ENCODE measurements at places on chromosomes 11 and 22.

DNA sequence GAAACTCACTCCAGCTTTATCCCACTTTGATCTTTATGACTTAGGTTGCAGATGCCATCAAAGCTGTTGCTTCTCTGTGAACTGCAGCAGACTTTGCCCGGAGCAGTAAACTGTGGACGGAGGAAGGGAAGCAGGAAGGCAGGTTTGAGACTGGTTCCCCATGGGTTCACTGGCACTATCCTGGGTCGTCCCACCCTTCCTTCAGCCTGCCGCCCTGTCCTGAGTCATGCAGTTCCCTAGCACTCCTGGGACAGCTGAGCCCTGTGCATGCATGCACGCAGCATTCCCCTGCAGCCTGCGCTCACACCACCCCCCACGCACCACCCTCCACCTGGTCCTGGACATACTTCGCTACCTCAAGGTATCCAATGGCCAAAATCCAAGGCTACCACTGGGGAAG is 23.5 kb upstream of the P2RY2 start:
- DNase-seq = peak; percentile 94

GRCh38 chr11:129592191-129592590 is 216.5 kb downstream of the BARX2 start:
- DNase-seq = no peak

DNA sequence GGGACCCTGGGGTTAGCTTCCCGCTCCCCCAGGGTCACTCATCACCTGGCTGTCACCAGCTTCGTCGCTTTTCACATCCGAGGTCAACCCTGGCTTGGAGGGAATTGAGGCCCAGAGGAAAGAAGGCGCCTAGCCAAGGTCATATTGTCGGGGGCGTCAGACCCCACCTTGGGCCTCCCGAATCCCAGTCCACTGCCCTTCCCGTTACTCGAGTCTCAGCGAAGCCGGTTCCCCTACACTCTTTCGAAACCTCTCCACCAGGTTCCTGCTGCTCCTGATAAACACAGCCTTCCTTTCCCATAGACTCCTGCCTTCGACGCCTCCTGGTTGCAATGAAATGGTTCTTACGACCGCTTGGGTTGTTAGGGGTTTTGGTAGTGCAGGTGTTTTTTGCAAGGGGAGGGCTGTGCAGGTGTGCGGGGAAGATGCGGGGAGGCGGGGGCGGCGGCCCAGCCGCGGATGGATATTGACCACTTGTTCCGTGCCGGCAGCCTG is 642 bp downstream of the NAA40 start:
- DNase-seq = peak; percentile 35

DNA sequence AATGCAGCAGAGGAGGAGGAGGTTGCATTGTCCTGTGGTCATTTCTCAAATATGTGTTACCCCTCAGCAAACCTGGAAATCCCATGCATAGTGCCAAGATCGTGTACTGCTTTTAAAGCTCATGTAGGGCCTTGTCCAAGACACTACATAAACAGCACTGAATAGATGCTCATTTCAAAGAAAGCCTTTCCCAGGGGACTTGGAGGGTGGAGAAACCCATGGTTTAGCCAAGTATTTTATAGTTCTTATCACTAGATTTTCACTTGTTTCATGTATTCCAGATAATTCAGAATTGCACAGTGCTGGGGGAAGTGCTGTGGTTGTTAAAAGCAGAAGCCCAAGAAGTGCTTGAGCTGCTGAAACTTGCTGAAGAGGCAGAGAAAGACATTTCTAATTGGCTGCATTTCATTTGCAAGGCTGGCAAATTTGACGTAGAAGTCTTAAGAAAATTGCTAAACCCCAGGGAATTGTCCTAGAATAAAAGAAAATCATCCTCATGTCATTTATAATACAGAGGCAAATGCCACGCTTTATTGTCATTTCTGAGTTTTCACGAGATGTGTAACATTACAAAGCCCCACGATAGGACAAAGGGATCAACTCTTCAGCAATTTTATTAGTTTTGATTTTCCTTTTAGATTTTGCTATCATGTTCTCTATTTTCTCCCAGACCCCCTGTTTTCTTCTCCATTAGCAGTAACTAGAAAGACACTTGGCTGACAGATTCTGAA is 20.1 kb downstream of the CSRP3 start:
- no peak for DNase-seq

DNA sequence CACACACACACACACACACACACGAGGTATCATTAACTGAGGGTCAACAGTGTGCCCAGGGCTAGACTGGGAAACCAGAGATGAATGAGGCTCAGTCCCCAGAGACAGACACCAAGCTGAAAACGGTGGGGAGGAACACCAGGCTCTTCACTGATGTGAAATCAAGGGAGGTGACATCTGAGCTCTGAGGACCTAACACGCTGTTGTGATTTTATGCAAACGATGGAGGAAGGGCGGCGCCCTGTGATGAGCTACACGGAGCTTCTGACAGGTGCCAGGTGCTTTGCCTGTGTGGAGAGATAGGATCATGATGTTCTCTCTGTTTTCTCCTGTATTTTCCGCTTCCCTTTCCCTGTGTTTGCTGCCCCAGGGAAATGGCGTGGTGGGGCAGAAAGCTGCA is 6.5 kb upstream of the CYB5R3 start:
- DNase-seq = no peak

DNA sequence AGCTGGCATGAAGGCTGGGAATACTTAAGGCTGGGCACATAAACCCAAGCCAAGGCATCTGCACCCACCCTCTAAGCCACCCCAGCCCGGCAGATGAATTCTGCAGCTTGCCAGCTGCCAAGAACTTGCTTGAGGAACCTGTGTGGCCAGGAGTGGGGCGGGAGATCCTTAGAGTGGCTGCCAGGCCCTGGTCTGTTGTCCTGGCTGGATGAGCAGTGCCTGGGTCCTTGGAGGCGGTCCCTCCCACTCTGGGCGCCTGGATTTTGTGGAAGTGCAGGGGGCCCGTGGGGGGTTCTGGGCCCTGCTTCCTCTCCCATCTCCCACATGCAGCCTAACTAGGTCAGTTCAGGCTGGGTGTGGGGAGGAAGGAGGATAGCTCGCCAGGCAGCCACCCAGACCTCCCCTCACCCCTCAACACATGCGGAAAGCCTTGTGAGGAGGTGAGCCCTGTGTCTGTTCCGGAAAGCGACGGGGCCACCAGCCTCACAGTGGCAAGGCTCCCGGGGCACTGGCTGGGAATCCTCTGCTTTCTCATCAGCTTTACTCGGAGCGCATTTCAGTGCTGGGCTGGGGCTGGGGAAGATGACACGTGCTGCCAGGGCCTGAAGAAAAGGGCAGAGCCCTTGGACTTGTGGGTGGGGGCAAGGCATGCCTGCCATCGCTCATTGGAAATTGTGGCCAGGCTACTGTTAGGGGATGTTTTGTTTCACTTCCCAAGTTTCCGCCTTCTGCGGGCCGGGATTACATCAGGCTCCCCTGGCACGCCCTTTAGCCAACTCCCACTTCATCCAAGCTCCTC is 8.4 kb downstream of the DAGLA start:
- peak; percentile 20 for DNase-seq

- peak; percentile 63 for DNase-seq
Measured at GRCh38 chr11:43747130-43747802, 66.7 kb downstream of the HSD17B12 start.

- peak; percentile 7 for DNase-seq
Measured at GRCh38 chr11:60978546-60979380, 7.3 kb downstream of the CD6 start.

DNA sequence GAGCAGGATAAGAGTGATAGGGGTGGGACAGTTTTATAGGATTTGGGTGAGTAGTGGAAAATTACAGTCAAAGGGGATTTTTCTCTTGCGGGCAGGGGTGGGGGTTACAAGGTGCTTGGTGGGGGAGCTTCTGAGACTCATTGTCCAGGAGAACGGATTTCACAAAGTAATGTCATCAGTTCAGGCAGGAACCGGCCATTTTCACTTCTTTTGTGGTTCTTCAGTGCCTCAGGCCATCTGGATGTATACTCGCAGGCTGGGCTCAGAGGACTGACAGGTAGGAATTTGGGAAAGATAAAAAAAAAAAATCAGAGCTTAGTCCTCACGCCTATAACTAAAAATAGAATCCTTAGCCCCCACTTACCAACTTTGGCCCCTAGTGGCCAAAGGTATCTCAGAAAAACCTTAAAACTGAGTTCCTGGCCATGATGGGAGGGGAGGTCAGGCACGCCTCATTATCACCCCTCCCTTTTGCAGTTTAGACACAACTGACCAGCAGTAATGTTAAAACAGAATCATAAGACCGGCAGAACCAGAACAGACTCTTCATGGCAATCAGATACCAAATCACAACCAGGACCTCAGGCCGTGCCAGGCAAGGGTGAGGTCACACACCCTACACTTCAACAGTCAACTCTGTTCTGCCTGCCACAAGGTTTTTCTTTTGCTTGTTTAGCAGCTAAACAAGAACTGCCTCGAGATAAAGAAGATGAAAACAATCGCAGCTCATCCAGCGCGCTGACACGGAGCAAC is 8.9 kb upstream of the APOBEC3G start:
- DNase-seq = peak; percentile 56

- DNase-seq = no peak
Measured at GRCh38 chr22:28410050-28410816, 269.4 kb downstream of the TTC28 start.

DNA sequence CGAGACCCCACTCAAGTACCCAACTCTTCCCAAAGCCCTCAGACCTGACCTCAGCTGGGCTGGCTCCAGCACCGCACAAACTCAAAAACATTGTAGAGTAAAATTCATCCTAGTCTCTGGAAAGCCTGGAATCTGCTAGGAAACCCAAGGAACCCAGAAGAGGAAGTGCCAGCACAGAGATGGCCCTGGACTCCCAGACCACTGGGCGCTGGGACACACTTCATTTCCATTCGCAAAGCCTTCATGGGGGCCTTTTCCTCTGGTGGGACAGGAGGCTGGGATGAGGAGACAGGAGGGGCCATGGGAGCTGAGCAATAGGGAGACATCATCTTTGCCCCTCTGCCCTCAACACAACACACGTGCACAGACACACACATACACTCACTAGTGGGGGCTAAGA is 30.8 kb downstream of the ARRB1 start:
- no peak for DNase-seq

GRCh38 chr22:23686416-23687024 is 4.3 kb upstream of the RGL4 start:
- DNase-seq = no peak

- DNase-seq = no peak
Measured at GRCh38 chr22:42443240-42444076, 11.3 kb upstream of the NFAM1 start.

- DNase-seq = peak; percentile 3
Measured at GRCh38 chr11:78615724-78616123, 41.1 kb upstream of the NARS2 start.

DNA sequence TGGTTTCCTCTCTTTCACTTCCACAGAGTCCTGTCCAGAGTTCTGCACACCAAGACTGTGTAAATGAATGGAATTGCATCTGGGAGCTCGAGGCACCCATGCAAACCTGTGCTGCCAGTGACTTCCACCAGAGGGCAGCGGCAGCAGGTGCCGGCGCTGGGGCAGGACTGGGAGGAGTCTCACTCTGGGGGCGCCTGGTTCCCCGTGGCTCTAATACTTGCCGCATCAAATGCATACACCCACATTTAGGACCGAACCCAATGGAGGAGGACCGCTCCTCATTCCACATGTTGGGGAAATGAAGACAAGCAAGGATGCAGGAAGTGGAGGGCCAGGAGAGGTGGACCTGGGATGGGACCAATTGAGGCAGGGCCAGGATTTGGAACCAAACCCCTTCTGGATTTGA is 1.1 kb upstream of the CD6 start:
- DNase-seq = peak; percentile 71

DNA sequence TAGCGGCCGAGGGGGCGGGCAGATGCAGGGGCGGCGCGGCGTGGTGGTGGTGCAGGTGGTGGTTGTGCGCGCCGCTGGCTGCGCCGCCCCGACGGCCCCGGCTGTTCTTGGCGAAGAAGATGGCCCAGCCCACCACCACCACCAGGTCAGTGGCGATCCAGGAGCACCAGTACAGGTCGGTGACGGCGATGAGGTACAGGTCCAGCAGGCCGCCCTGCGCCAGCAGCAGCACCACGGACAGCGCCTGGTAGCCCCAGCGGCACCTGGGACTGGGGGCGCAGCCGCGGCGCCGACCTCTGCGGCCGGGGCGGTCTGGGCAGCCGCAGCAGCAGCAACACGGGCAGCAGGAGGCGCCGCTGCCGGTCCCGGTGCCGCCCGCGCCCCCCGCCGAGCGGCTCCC is 879 bp downstream of the TMEM121B start:
- DNase-seq = peak; percentile 40

DNA sequence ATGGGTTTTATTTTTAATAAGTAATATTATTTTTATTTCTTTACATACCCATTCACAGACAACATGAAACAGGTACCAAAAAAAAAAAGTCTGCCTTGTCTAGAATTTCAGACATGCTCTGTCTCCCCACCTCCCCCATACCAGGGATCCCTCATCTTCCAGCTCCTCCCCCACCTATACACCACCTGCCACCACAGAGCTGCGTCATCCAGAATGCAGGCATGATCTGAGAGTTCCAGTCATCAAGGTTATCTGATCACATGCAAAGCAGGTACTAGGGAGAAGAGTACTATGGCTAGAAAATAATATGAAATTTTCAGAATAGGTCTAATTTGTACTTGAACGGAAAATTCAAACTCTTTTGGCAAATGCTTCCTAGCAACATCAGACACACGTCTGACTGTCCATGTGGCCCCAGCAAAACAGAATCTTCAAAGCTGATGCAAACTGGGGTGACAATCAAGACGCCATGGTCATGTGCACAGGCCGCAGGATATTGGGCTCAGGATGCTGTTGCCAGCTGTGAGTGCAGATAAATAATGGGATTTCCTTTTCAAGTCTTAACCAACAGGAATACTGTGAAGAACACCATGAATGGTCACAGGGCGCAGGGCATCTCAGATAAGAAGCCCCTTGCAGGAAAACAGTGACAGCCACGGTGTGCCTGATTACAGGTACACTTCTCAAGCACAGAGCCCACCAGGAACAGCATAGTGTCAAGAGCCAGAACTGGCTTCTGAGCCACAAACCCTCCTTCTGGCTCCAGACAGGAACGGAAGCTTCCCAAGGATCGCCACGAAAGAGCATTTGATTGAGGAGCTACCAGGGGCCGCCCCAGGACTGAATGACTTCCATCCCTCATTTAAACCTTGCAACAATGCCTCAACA is 169.5 kb downstream of the EFCAB6 start:
- no peak for DNase-seq

GRCh38 chr11:86255896-86256295 is 11.3 kb downstream of the EED start:
- no peak for DNase-seq

- no peak for DNase-seq
Measured at GRCh38 chr11:126727381-126727780, 273.2 kb downstream of the KIRREL3 start.

- DNase-seq = no peak
Measured at GRCh38 chr11:132838627-132839026, 693.7 kb downstream of the OPCML start.

DNA sequence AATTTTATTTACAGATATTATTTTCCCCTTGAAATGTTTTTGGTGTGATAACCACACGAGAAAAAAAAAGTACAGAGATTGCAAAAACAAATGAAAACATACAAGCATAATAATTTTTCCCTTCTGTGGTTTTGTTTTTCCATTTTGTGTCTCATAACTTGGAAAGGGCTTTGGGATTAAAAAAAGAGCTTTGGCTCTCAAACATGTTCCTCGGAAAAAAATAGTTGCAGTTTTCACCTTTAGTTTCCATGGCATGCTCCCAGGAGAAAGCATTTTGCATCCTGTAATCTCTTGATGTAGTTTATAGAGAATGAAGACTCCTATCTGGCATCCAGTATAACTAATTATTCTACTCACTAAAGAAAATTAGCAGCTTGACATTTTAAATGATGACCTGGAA is 362.1 kb upstream of the PDGFD start:
- DNase-seq = no peak

All from trophoblast cell (in vitro differentiated cells and primary cell).